ENCODE measurements at places on chromosomes 4 and X.

DNA sequence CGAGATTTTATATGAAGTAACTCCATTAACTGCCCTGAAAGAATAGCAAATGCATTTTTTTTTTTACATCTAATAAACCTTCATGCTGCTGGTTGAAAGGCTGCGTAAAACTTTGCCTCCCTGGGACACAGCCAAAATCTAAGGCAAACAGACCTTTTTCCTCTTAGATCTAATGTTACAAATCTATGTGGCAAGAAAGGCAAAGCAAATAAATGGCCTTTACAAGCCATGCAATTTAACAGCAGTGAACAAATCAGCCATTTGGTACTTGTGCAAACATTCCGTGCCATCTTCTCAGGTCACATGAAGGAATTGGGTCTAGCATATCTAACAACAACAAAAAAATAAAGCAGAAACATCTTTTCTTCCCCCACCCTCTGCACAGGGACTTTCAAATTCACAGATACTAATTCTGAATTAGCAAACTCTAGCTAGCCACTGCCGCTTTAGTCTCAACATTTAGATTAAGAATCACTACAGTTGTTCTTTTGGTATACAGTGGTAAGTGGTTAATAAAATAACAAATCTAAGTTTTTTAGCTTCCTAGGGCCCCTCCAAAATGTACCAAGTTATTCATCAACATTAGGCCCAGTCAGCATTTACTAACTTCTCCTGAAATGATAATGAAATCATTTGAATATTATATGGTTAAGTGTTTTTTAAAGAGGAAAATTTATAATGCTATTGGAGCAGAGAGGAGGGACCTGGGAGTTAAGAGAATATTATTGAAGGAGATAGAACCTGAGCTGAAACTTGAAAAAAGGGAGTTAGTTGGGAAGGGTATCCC, 593.8 kb downstream of the SMARCA1 start:
- no peak for DNase-seq

GRCh38 chrX:15204130-15204751, 65.6 kb downstream of the ASB9 start:
- DNase-seq, result no peak

DNA sequence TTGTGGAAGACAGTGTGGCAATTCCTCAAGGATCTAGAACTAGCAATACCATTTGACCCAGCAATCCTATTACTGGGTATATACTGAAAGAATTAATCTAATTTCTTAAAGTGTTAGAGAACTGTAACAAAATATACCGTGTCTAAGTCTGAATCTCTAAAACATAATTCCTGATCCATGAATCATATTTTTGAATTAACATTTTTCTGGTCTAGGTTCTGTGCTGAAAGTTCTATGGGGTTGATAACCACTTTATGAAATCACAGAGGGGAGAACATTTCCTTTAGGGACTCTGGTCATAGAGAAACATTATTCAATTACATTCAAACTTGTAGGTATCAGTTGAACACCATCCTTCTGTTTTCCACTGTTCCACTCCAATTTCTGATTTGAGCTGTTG, 91.9 kb upstream of the ETNPPL start:
- DNase-seq, result no peak

- no peak for DNase-seq
Measured at GRCh38 chrX:43753637-43754036, 97.5 kb downstream of the MAOA start.

- DNase-seq, result no peak
Measured at GRCh38 chrX:11119313-11119943, 8.3 kb downstream of the HCCS start.

Measured in 8988T (cell line).